Activated CD4-positive, alpha-beta T cell treated with anti-CD3 and anti-CD28 coated beads, Interleukin-2, amount 10 ng/mL, durations not matched to agents 24 days and 14 days (primary cell): ENCODE measurements at places on chromosomes 11 and 22. TPM values are rescaled to one million over a fixed set of nuclear protein-coding genes. Genes with fewer than 3 reads are reported as not detected.
A peak's percentile ranks its signal among the peaks of the same experiment; 100 is the strongest.

DNA sequence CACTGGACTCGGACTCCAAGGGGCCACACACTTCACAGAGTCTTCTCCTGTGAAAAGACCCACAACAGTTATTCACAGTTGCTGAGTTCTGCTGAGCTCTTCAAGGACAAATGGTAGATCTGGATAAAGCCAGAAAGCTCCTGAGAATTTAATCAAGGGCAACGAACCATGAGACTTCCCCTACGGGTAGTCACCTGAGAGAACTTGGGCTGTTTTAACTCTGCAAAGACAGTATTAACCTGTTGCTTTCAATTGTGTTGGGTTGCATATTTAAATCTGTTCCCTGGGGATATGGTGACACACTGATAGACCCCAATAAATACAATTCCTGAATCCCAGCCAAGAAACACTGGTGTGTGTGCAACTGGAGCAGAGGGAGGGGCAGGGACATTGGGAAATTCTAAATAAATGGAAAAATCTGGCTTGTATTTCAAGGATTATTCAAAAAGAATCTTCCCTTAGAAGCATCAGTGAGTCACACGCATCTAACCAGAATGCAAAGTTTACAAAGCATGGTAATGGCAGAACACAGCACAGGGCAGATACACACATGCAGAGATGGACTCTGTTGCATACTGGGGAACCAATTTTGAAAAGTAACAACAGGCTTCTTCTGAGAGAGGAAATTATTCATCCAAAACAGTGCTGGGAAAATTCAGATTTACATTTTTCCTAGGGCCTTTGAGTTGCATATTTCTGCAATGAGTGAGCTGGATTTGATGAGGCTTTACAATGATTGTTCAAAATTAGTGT lies 4.0 kb downstream of the KCNJ1 start:
- H3K4me1 ChIP-seq: peaks cover 3% of the 10 kb centered on the region
- H3K27ac ChIP-seq: no peak overlapping the region
- H3K4me3 ChIP-seq: no peak overlapping the region
- no peaks in the 10 kb centered on the region for H3K36me3 ChIP-seq
- DNase-seq: no peak
- peaks cover 7% of the 10 kb centered on the region for H3K27me3 ChIP-seq

Gene C11orf16
- total RNA-seq: not detected in 2 replicates

Gene OR51E2
- not detected in 2 replicates for total RNA-seq

Gene GAS2
- 1.4 and 2.0 TPM in 2 replicates for total RNA-seq

DNA sequence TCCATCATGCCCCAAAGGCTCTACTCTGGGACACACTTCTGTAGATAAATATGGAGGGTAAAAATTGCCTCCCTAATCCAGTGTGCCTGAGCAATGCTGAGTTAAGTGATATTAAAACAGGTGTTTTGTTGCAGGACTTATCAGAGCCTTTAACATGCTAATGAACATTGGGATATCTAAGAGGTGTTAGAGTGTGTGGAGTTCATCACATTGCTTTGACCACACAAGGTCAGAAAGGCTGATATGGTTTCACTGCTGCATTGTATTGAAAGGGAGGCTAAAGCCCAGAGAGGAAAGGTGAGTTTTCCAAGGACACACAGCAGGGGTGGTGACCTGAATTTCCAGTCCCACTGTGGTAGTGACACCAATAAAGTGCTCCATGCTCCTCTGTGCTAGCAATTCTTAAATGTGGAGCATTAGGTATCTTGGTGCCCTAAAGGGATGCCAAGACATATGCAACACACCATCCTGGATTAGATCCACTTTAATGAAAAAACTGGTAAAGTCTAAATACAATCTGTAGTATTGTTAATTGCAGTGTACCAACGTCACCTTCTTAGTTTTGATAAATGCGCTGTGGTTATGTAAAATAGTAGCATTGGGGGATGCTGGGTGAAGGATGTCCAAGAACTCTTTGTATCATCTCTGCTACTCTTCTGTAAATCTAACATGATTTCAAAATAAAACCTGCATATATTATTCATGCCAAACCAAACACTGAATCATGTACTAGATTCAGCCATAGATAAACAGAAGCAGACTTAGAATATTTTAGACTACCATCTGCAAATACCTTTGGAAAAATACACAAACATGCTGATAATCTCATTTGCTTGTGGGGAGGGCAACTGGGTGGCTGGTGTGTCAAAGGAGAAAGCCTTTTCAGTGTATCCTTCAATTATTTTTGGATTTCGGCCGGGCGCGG lies 45.8 kb downstream of the MIAT start:
- H3K27ac ChIP-seq: no peak overlapping the region
- H3K4me3 ChIP-seq: no peak overlapping the region
- H3K27me3 ChIP-seq: no peaks in the 10 kb centered on the region
- peaks cover 2% of the 10 kb centered on the region for H3K4me1 ChIP-seq
- H3K36me3 ChIP-seq: peaks cover 40% of the 10 kb centered on the region

- H3K4me1 ChIP-seq: no peaks in the 10 kb centered on the region
- DNase-seq: no peak
- no peaks in the 10 kb centered on the region for H3K36me3 ChIP-seq
- H3K27me3 ChIP-seq: peaks cover 3% of the 10 kb centered on the region
- no peak overlapping the region for H3K4me3 ChIP-seq
- no peak overlapping the region for H3K27ac ChIP-seq
Measured at GRCh38 chr22:45997077-45997776, 20.3 kb upstream of the WNT7B start.

DNA sequence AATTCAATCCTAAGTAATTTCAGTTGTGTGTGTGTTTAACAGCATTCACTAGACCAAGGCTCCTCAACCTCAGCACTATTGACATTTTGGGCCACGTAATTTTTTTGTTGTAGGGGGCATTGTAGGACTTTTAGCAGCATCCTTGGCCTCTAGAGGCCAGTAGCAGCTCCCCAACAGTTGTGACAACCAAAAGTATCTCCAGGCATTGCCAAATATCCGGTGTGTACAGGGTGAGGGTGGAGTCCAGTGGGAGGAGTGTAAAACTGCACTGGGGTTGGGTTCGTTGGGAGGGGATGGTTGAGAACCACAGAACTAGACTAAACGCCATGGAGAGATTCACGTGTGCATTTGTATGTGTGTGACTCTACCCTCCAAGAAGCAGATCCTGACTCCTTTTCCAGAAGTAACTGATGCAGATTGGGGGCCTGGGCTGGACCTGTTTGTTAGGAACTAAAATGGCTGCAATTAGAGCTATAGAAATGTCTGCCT lies 5.9 kb upstream of the PHF21A start:
- DNase-seq: peak; percentile 91
- H3K27me3 ChIP-seq: peaks cover 5% of the 10 kb centered on the region
- peak overlapping the region; percentile 45 for H3K4me3 ChIP-seq
- no peaks in the 10 kb centered on the region for H3K36me3 ChIP-seq
- H3K27ac ChIP-seq: peak overlapping the region; percentile 67
- peaks cover 18% of the 10 kb centered on the region for H3K4me1 ChIP-seq

DNA sequence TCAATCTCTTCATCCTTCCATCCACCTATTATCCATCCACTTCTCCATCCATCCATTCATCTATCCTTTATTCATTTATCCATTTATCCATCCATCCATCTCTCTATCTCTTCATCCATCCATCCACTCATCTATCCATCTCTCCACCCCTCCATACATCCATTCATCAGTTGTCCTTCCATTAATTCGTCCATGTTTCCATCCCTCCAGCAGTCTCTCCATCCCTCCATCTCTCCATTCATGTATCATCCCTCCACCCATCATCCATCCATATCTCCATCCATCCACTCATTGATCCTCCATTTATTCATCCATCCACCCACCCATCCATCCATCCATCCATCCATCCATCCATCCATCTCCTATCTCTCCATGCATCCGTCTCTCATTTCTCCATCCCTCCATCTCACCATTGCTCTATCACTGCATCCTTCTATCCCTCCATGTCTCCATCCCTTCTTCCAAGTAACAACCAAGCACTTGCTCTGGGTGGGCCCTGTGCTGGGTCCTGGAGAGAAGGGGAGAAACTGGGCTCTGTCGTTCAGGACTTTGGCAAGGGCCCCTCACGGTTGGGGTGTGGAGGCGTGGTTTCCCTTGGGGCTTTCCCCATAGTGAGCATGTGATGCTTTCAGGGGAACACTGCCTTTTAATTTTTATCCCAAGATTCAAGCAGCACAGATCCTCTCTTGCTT lies 43.3 kb downstream of the SMIM38 start:
- H3K4me3 ChIP-seq: no peak overlapping the region
- H3K27ac ChIP-seq: no peak overlapping the region
- no peaks in the 10 kb centered on the region for H3K36me3 ChIP-seq
- no peaks in the 10 kb centered on the region for H3K27me3 ChIP-seq

GRCh38 chr11:116777056-116777455 lies 4.3 kb upstream of the BUD13 start:
- H3K27ac ChIP-seq: peak overlapping the region; percentile 63

DNA sequence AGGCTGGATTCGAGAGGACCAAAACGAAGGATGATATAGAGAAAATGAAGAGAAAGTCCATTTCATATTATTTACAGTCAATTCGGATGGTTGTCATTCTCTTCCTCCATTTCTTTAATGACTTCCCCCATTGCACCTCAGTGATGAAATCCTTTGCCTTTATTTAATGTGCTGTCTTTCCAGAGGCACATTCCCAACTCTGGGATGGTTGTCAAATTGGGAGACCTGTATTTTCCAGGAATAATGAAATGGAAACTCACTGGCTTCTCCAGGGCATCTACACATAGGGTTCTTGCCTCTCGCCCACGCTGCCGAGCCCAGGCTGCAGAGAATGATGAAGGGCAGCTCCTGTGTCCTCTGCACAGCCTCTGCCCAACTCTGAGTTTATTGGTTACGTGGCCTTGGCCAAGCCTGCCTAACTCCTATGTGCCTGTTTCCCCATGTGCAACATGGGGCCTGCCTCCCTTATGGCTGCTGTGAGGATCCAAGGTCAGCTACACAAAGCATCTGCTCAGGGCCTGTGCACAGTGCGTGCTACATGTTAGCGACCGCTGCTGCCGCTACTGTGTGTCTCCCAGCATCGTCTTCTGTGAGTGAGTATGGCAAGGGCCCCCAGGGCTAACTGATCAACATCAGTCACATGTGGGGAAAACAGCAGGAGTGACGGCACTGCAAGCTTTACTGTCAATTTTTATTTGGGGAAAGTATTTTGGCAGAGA lies 81.5 kb upstream of the BID start:
- H3K36me3 ChIP-seq: no peaks in the 10 kb centered on the region
- no peaks in the 10 kb centered on the region for H3K27me3 ChIP-seq
- no peak overlapping the region for H3K4me3 ChIP-seq
- H3K27ac ChIP-seq: no peak overlapping the region
- no peaks in the 10 kb centered on the region for H3K4me1 ChIP-seq
- DNase-seq: no peak

DNA sequence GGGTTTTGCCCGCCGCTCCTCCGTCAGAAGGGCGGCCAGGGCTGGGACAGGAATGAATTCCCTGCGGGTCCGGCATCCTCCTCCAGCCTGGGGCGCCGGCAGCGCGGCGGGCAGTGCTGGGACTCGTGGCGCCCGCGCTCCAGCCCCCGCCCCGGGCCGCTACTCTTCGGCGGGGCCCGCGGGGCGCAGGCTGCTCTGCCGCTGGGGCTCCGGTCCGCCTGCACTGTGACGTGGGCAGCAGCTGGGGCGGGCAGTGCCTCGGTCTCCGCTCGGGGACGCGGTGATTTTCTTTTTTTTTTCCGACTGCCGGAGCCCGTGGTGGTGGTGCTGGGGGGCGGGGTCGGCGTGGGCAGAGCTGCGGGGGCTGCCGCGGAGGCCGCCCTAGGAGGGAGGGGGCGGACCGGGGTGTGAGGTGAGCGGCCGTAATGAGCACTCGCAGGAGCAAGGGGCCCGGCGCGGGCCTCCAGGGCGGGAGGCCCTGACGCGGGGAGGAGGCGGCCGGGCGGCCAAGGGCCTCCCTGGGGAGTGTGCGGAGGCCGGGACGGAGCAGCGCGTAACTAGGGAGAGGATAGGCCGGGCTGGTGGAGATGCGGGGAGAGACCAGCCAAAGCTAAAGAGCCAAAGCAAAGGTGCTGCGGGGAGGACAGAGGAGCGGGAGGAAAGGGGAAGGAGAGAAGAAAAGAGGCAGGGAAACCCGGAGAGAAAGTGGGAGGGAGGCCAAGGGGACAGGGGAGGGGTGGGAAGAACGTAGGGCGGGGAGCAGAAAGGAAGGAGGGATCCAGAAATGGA lies 73.3 kb upstream of the ZBED5 start:
- no peaks in the 10 kb centered on the region for H3K36me3 ChIP-seq
- H3K27me3 ChIP-seq: peaks cover 70% of the 10 kb centered on the region
- peaks cover 21% of the 10 kb centered on the region for H3K4me1 ChIP-seq
- H3K4me3 ChIP-seq: peak overlapping the region; percentile 84
